ENCODE measurements at places on chromosomes 1 and 21. TPM values are rescaled to one million over a fixed set of nuclear protein-coding genes. Genes with fewer than 3 reads are reported as not detected.

The DCLRE1B gene
- 3.1 TPM for total RNA-seq

The C4BPA gene
- total RNA-seq = not detected

The SLAMF8 gene
- total RNA-seq = 2.0 TPM

The TAS1R1 gene
- not detected for total RNA-seq

The CDC7 gene
- 6.9 TPM for total RNA-seq

The ZFP69B gene
- 2.7 TPM for total RNA-seq

The GJA4 gene
- total RNA-seq = not detected

The KCNH1 gene
- under 0.01 TPM for total RNA-seq

The ETNK2 gene
- total RNA-seq = 144 TPM

The CR1 gene
- not detected for total RNA-seq

The LRRC8D gene
- 24.6 TPM for total RNA-seq

The NPHP4 gene
- 10.2 TPM for total RNA-seq

The CTBS gene
- 7.3 TPM for total RNA-seq

The PRELP gene
- not detected for total RNA-seq

The SEC22B gene
- total RNA-seq = 31.3 TPM

The TFF2 gene
- total RNA-seq = not detected

The OR2AK2 gene
- not detected for total RNA-seq

The LRP8 gene
- total RNA-seq = 7.9 TPM

The LAX1 gene
- total RNA-seq = under 0.01 TPM

The G0S2 gene
- total RNA-seq = 0.43 TPM

The RXFP4 gene
- not detected for total RNA-seq

The RAB29 gene
- total RNA-seq = 6.7 TPM

The KCNE2 gene
- total RNA-seq = not detected

The EDARADD gene
- 2.7 TPM for total RNA-seq

The SIM2 gene
- 4.3 TPM for total RNA-seq

The TPTE gene
- total RNA-seq = 0.22 TPM

The SOX13 gene
- total RNA-seq = 24.3 TPM

The S100A7 gene
- not detected for total RNA-seq

The ANKRD45 gene
- total RNA-seq = not detected

The EDEM3 gene
- total RNA-seq = 23.6 TPM

The LCE3D gene
- not detected for total RNA-seq

The SETSIP gene
- not detected for total RNA-seq

The MMEL1 gene
- not detected for total RNA-seq

The BACE2 gene
- 22.0 TPM for total RNA-seq

The SMIM11 gene
- total RNA-seq = 2.8 TPM

The TSPEAR gene
- not detected for total RNA-seq

The ANXA9 gene
- 0.39 TPM for total RNA-seq

The HTR6 gene
- not detected for total RNA-seq

The TNNT2 gene
- total RNA-seq = 1.4 TPM

The NEK7 gene
- total RNA-seq = 144 TPM

The OTUD7B gene
- 20.1 TPM for total RNA-seq

The NTMT2 gene
- not detected for total RNA-seq

The NUP210L gene
- not detected for total RNA-seq

The SFT2D2 gene
- 47.9 TPM for total RNA-seq

The CLIC4 gene
- 243 TPM for total RNA-seq

The RGS1 gene
- not detected for total RNA-seq

The SMCP gene
- not detected for total RNA-seq

The L1TD1 gene
- total RNA-seq = 72.6 TPM

The LAMC2 gene
- total RNA-seq = 1,917 TPM

The CD101 gene
- 1.3 TPM for total RNA-seq

The PTAFR gene
- total RNA-seq = not detected

The PLA2G2C gene
- total RNA-seq = not detected

The CRNN gene
- total RNA-seq = not detected

The SPRR4 gene
- not detected for total RNA-seq

The GJA9 gene
- total RNA-seq = 0.11 TPM

The MTR gene
- 29.1 TPM for total RNA-seq

The NOS1AP gene
- total RNA-seq = 6.3 TPM

The GLIS1 gene
- not detected for total RNA-seq

Data from placental epithelial cell (primary cell).